ENCODE measurements at places on chromosomes 7 and 10. TPM values are rescaled to one million over a fixed set of nuclear protein-coding genes. Genes with fewer than 3 reads are reported as not detected.

The VPS50 gene
- 26.7 TPM for total RNA-seq

- DNase-seq = peak; percentile 43
- no peaks in the 10 kb centered on the region for H3K36me3 ChIP-seq
- no peak overlapping the region for H3K27ac ChIP-seq
- H3K27me3 ChIP-seq = no peaks in the 10 kb centered on the region
Measured at GRCh38 chr10:7027913-7028808, 382.7 kb downstream of the SFMBT2 start.

- H3K36me3 ChIP-seq = no peaks in the 10 kb centered on the region
- peaks cover 24% of the 10 kb centered on the region for H3K4me1 ChIP-seq
- DNase-seq = peak; percentile 52
- peak overlapping the region; percentile 85 for H3K27ac ChIP-seq
- no peaks in the 10 kb centered on the region for H3K27me3 ChIP-seq
Measured at GRCh38 chr10:126905776-126906703, 812 bp downstream of the DOCK1 start.

DNA sequence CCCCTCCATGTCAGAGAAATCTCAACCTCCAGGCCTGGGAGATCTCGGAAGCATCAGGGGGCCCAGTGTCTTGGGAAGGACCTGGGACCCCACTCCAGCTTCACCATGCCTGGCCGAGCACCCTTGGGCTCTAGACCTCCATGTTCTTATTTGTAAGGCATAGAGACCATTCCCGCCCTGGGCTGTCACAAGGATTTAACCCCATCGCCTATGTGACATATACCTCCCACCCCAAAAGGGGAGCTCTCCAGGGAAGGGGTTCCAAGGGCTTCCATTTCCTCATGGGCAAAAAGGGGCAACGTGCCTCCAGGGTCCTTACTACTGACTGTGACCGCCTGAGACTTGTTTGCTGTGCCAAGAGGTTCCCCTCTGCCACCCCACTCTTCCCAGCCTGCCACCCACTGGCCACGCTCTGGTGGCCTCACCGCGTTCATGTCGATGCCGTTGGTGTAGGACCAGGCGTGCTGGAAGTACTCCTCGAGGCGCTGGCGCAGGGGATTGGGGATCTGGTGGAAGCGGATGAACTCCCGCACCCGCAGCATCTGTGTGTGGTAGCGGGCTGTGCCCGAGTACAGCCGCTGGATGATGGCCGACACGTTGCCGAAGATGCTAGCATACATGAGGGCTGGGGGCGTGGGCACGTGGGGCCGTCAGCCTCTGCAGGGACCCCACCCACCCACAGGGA, 27.5 kb downstream of the KCNH2 start:
- no peak for DNase-seq
- H3K27ac ChIP-seq = no peak overlapping the region
- H3K36me3 ChIP-seq = peaks cover 12% of the 10 kb centered on the region
- peaks cover 7% of the 10 kb centered on the region for H3K4me1 ChIP-seq

- no peak for DNase-seq
- H3K4me3 ChIP-seq = no peak overlapping the region
- H3K4me1 ChIP-seq = no peaks in the 10 kb centered on the region
Measured at GRCh38 chr7:42340436-42340835, 103.4 kb upstream of the GLI3 start.

GRCh38 chr7:80187727-80188126, 53.1 kb downstream of the GNAI1 start:
- no peak for DNase-seq
- H3K27ac ChIP-seq = no peak overlapping the region
- H3K4me1 ChIP-seq = peaks cover 10% of the 10 kb centered on the region
- no peak overlapping the region for H3K4me3 ChIP-seq
- H3K27me3 ChIP-seq = no peaks in the 10 kb centered on the region

GRCh38 chr10:86868353-86868752, 89.1 kb downstream of the MMRN2 start:
- H3K4me1 ChIP-seq = peaks cover 13% of the 10 kb centered on the region
- no peaks in the 10 kb centered on the region for H3K27me3 ChIP-seq
- DNase-seq = peak; percentile 47
- no peaks in the 10 kb centered on the region for H3K36me3 ChIP-seq

DNA sequence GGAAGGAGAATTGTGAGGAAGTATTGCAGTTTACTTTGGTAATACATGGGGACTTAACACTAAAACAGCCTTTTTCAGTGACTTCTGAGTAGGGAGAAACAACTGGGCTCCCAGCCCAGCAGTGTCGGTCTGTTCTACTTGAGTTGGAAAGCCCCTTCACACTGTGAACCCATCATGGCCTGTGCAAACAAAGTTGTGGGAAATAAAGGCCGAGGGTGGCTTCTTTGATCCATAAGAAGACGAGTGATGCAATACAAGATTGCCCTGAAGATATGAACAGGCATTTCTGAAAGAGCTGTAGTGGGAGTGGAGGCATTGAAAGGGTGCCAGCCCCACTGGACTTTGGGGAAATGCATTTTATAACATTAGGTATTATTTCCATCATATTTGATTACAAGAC, 28.3 kb downstream of the C10orf120 start:
- no peaks in the 10 kb centered on the region for H3K27me3 ChIP-seq
- H3K4me3 ChIP-seq = no peak overlapping the region
- no peaks in the 10 kb centered on the region for H3K4me1 ChIP-seq
- H3K27ac ChIP-seq = no peak overlapping the region

DNA sequence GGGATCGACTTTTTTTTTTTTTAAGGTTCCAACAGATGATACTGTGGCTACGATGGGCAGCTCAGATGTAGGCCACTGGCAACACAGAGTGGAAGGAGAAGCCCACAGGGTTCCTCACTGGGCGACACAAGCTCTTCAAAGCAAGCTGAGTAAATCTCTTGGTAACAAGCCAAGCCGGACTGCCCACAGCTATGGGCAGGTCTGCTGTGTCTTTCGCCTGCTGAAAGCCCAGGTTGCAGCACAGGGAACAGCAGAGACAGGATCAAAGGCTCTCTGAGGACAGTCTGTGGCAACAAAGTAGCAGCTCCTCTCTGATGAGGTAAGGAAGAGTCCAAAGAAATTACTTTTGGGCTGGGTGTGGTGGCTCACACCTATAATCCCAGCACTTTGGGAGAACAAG, 83.6 kb downstream of the KCNMA1 start:
- H3K27me3 ChIP-seq = no peaks in the 10 kb centered on the region
- H3K36me3 ChIP-seq = no peaks in the 10 kb centered on the region
- H3K4me1 ChIP-seq = peaks cover 5% of the 10 kb centered on the region
- no peak overlapping the region for H3K27ac ChIP-seq
- no peak for DNase-seq

DNA sequence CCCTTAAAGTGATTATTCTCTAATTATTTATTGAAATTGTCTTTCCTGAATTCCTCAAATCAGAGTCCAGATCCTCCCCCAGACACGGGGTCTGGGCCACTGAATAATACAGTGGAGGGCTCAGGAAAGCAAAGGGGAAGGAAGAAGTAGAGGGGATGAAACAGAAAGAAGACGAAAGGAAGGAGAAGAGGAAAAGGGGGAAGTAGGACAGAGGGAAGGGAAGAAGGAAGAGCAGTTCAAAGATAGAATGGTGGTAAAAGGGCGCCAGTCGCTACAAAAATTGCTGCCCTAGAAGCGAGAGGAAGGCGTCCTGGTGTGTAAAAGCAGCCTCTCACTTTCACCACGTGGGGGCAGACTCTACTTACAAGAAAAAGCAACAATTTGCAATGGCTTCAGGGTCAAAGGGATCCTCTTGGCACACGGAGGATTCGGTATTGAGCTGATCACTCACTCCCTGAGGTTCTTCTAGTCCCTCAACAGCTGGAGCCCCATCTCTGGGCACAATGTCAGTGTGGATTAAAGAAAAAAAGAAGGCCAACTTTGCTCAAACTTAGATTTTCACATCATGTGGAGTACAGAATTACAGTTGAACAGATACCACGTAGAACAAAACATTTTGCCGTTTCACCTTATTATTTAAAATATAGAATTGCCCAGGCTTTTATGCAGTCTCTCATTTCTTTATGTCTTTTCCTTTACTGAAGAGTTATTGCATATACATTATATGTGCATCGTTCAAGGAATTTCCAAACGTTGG, 31.4 kb upstream of the NPVF start:
- H3K27me3 ChIP-seq = peaks cover 3% of the 10 kb centered on the region
- H3K27ac ChIP-seq = no peak overlapping the region
- no peak overlapping the region for H3K4me3 ChIP-seq
- peak; percentile 76 for DNase-seq
- H3K36me3 ChIP-seq = no peaks in the 10 kb centered on the region
- H3K4me1 ChIP-seq = no peaks in the 10 kb centered on the region

DNA sequence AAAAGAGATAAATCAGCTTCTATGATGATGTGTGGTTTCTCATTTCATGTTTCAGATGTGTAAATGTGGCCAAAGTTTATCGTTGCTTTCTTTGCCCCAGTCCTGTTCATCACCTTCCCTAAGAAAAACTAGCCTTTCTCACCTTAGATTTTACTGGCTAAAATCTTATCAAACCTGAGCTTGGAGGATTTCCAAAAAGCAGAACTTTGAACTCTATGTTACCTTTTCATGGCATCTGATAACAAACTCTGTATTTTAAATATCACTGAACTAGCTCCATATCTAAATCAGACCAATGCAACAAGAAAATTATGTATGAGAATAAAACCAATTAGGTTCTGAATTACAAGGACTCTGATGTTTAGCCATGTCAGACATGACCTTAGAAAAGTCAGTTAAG, 323.4 kb upstream of the DGKB start:
- no peak overlapping the region for H3K27ac ChIP-seq
- no peaks in the 10 kb centered on the region for H3K4me1 ChIP-seq
- no peaks in the 10 kb centered on the region for H3K27me3 ChIP-seq

DNA sequence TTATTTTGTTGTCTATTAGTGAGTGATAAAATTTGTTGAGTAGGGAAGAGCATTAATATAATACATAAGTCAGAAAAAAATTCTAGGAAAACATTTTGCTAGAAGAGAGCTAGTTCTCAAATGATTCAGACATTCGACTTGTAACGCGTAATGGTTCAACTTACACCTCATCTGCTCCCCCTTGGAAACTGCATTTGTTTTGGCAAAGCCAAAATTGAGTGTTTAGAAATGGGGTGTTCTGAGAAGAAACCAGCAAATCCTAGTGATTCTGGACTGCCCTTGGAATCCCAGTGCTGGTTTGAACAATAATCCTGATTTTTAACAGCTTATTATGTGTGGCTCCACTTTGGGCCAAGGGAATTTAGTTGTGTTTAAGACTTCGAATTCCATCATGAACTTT, 475.7 kb downstream of the SUGCT start:
- H3K36me3 ChIP-seq = no peaks in the 10 kb centered on the region
- no peaks in the 10 kb centered on the region for H3K27me3 ChIP-seq

The ASZ1 gene
- total RNA-seq = not detected

The FAM204A gene
- total RNA-seq = 50.5 TPM

GRCh38 chr10:128286762-128287500, 160.7 kb upstream of the MKI67 start:
- H3K27me3 ChIP-seq = no peaks in the 10 kb centered on the region
- no peaks in the 10 kb centered on the region for H3K36me3 ChIP-seq
- H3K4me1 ChIP-seq = no peaks in the 10 kb centered on the region
- no peak overlapping the region for H3K27ac ChIP-seq

The NRBF2 gene
- total RNA-seq = 26.9 TPM

The FRMD4A gene
- 27.5 TPM for total RNA-seq

DNA sequence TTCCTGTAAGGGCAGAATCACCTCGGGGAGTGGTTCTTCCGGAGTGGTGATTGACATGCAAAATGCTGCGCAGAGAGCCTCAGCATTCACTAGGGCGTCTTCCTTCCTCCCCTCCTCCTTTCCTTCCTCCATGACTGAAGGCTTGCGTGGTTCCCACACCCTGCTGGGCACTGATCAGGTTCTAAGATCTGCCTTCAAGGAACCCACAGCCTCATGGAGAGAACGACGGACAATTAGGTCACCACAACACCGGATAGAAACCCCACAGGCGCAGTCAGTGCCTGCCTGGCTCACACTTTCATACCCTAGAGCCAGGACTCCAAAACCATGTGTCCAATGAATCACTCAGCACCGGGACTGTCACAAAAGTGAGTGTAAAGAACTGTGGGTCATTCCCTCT, 131.3 kb downstream of the DPP6 start:
- H3K27ac ChIP-seq = no peak overlapping the region
- no peaks in the 10 kb centered on the region for H3K36me3 ChIP-seq
- no peaks in the 10 kb centered on the region for H3K4me1 ChIP-seq

GRCh38 chr10:79057481-79058275, 11.1 kb upstream of the ZMIZ1 start:
- peaks cover 18% of the 10 kb centered on the region for H3K27me3 ChIP-seq
- no peaks in the 10 kb centered on the region for H3K36me3 ChIP-seq
- no peak for DNase-seq
- no peak overlapping the region for H3K27ac ChIP-seq
- no peak overlapping the region for H3K4me3 ChIP-seq

GRCh38 chr7:146768957-146769356, 652.4 kb downstream of the CNTNAP2 start:
- no peaks in the 10 kb centered on the region for H3K27me3 ChIP-seq
- no peaks in the 10 kb centered on the region for H3K36me3 ChIP-seq
- no peaks in the 10 kb centered on the region for H3K4me1 ChIP-seq

DNA sequence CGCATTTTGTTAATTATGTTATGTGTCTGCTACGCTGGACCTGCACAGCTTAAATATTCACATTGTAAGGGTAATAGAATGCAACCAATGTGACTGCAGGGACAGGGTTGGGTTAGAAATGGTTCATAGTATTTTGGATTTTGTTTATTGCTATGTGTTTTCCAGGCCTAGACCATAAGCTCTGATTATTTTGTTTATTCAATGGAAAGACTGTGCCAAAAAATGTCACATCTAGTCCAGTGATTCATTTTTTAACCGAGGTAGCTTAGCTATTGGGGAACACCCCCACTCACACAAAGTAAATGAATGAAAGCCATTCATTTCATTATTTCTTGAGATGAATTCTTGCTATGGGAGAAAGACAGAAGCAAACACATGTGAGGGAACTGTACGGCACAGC, 516.5 kb upstream of the ANKRD30A start:
- no peak overlapping the region for H3K4me3 ChIP-seq
- H3K36me3 ChIP-seq = no peaks in the 10 kb centered on the region
- no peak overlapping the region for H3K27ac ChIP-seq
- peak; percentile 13 for DNase-seq

DNA sequence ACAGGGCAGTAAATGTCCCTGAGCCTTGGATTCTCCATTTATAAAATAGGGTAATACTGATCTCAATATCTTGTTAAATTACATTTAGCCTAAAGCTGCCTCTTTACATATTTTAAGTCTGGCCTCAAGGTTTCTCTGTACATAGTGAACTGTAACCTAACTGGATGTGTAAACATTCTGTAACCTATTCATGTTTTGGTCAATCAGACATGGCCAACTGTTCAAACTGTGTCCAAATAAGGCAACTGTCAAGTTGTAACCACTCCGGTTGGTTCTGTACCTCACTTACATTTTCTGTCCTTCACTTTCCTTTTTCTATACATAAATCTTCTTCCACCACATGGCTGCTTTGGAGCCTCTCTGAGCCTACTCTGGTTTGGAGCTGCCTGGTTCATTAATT, 107.1 kb upstream of the ITGB1 start:
- no peaks in the 10 kb centered on the region for H3K27me3 ChIP-seq
- no peak overlapping the region for H3K27ac ChIP-seq
- H3K4me3 ChIP-seq = no peak overlapping the region
- H3K36me3 ChIP-seq = no peaks in the 10 kb centered on the region
- H3K4me1 ChIP-seq = peaks cover 14% of the 10 kb centered on the region

The INMT gene
- 1.7 TPM for total RNA-seq

The WNT8B gene
- not detected for total RNA-seq

The NFE2L3 gene
- 37.8 TPM for total RNA-seq

GRCh38 chr7:55081472-55082227, 62.8 kb downstream of the EGFR start:
- DNase-seq = peak; percentile 21
- H3K4me1 ChIP-seq = peaks cover 39% of the 10 kb centered on the region
- H3K4me3 ChIP-seq = no peak overlapping the region
- H3K27me3 ChIP-seq = no peaks in the 10 kb centered on the region
- peak overlapping the region; percentile 9 for H3K27ac ChIP-seq
